ENCODE measurements at places on chromosomes 6 and 20.

DNA sequence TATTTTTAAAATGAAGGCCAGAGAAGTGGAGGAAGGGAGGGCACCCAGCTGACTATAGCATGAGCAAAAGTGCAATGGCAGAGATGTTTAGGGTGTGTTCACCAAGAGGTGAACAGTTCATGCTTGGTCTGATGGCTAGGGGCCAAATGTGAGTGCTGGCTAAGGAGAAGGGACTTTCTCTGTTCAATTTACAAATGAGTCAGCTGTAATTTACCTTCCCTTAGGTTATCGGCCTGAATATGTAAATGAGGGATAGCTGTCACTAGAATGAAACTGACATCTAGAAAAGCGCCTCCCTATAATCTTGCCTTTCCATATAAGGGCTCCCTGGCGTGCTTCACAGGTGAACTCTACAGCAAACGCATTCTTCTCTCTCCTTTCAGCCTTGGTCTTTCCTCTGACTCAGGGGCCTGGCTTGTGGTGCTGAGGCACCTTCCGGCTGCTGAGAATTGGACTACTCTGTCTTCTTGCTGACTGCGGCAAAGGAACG is 114.7 kb upstream of the BACH2 start:
- DNase-seq = no peak

GRCh38 chr6:66735106-66735890 is 1028.3 kb upstream of the EYS start:
- no peak for DNase-seq

GRCh38 chr6:9178071-9178470 is 742.7 kb upstream of the SLC35B3 start:
- no peak for DNase-seq

- peak; percentile 8 for DNase-seq
Measured at GRCh38 chr6:25788305-25788922, 33.9 kb downstream of the SLC17A4 start.

- peak; percentile 41 for DNase-seq
Measured at GRCh38 chr6:152271776-152272464, 365.2 kb downstream of the SYNE1 start.

DNA sequence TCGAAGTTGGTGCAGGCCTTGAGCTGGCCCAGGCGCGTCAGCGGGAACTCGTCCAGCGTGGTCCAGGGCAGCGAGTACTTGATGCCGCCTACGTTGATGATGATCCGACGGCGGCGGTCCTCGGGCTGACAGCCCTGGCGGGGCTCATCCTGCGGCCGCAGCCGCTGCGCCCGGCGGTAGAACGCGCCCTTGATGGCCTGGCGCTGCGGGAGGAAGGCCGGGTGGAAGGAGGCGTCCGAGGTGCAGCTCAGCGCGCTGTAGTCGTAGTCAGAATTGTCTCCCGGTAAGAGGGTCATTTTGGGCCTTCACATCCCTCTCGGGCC is 12.9 kb downstream of the KCNG1 start:
- no peak for DNase-seq

DNA sequence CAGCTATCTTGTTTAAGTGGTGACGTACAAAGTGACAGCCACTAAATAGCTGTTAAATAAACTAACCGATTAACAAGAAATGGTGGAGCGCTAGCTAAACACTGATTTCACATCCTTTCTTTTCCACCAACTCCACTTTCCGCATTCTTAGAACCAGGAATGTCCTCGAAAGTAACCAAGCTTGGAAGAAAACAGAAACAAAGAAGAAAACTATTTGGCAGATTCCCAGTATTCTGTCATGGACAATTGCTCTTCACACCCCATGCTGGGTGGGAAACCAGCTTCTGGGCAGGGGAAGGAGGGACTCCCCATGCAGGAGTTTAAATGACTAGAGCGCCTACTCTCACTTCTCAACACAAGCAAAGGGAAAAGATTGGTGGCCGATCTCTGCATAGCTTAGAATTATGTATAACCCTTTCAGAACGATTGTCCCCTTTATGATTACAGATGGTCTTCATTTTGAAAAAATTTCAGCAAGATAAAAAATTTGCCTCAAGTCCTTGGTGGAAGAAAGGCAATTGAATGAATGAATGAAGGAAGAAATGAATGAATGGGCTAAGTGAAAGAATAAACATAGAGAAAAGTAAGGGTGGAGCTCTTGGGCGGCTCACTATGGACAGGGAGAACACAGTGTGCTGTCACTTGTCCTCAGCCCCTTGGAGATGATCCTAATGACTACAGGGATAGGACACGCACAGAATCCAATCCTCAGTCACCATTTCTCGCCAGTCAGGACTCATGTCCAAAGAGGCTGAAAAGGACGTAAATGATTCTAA is 148.7 kb upstream of the NEDD9 start:
- no peak for DNase-seq

GRCh38 chr6:90403489-90404381 is 107.1 kb upstream of the BACH2 start:
- DNase-seq = peak; percentile 59

DNA sequence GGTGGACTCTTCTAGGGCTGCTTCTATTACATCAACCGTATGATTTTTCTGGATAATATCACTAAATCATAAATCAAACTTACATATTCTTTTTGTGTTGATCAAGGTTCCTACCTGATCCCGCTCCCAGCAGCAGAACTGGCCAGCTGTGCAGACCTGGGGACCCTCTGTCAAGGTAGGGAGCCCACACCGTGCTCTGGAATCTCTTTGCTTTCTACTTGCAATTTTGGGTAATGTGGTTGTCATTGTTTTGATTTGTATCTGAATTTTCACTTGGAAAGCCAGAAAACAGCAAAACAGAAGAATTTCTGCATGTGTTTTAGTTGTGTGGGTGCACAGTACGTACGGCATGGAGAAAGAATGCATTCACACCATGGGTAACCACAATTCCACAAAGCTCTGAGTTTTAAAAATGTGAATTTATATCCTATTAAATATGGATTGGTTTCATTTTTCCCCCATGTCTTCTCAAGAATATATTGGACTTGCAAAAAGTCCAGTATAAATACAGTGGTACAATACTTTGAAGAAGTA is 80.1 kb downstream of the ADGRG6 start:
- no peak for DNase-seq

DNA sequence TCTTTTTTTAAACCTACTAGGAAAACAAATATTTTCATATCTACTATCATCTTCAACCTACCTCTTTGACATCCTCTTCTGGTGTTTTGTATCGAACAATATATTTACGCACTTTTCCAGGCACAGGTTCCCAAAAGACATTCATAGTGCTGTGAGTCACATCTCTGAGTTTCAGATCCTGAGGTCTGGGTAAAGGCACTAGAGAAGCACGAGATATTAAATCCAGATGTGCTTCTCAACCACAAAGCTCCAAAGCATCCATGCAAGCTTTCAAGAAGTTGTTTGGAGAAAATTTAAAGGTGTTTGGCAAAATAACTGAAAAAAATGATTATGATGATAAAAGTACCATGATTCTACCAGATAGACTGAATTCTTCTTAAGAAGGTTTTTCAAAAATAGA is 62.7 kb downstream of the COL12A1 start:
- peak; percentile 94 for DNase-seq

DNA sequence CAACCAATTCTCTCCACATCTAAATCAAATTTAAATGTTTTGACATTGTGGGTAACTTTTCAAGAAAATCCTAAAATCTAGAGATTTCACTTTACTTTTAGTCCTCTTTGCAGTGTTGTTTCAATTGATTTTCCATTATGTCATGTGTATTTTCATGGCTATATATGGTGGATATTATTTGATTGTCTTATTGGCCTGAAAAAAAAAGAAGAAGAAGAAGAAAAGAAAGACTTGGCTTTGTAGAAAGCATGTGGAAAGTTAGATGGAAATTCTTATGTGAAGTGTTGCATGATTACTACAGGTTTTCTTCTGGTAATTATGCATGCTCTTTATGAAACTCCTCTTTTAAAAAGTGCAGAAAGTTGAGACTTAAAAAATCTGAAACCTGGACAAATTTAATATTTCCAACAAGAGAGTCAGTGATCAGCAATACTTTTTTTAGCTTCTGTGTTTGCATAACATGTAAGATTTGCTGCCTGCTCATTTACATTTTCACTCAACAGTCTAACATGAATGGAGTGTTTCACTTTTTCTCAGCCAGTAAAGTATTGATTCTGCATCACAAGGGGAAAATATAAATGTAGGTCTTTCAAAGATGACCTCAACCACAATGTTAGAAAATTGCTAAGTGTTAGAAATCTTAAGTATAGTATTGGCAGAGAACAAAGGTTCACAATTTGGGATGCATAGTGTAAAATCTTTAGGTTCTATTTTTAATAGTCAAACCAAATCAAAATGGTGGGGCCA is 438.7 kb downstream of the BCKDHB start:
- DNase-seq = no peak

- no peak for DNase-seq
Measured at GRCh38 chr6:8557014-8557748, 121.8 kb upstream of the SLC35B3 start.

GRCh38 chr6:89432875-89433251 is at the start of gene ANKRD6:
TSS of gene ANKRD6 (plus strand) at chr6:89433152. CDS start at chr6:89566977, 133,825 bp downstream.
- peak; percentile 13 for DNase-seq

- DNase-seq = no peak
Measured at GRCh38 chr20:48667481-48667880, 160.3 kb downstream of the PREX1 start.

- DNase-seq = no peak
Measured at GRCh38 chr6:82062219-82062618, 185.3 kb downstream of the IBTK start.

DNA sequence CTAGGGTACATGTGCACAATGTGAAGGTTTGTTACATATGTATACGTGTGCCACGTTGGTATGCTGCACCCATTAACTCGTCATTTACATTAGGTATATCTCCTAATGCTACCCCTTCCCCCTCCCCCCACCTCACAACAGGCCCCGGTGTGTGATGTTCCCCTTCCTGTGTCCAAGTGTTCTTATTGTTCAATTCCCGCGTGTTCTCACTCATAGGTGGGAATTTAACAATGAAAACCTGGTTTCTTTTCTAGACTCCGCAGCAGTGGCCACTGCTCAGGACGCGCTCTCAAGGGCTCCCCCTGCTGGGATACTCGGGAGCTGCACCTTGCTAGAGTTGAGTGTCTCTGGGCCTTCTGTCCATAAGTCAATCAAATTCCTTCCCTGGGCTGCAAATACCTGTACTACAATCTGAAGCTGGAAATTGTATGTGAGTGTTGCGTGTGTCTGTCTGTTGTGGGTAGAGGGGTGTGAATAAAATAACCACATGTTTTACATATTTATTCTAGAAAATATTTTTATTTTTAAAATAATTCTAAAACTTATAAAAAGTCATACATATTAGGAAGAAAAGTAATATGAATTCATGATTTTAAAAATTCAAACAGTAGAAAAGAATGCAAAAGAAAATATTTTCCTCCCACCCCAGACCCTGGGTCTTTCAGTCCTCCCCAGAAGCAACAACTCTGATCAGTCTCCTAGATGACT is 8.2 kb upstream of the CEP250 start:
- peak; percentile 63 for DNase-seq

DNA sequence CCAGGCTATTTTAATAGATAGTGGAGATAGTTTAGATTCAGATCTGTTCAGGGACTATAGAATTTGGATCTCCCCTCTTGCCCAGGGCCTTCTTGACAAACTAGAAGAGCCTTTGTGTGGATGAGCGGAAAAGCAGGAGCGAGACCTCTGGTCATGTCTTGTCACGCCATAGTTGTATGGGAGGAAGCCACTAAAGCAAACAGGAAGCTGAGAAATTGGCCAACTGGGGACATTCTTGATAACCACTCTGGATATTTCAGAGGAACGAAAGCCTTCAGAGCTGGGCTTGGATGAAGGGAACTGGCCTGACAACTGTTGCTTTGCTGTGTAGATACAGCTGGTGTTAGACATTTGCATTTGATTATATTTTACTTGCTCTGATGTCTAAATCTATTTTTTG is 54.1 kb upstream of the EXOC2 start:
- no peak for DNase-seq

DNA sequence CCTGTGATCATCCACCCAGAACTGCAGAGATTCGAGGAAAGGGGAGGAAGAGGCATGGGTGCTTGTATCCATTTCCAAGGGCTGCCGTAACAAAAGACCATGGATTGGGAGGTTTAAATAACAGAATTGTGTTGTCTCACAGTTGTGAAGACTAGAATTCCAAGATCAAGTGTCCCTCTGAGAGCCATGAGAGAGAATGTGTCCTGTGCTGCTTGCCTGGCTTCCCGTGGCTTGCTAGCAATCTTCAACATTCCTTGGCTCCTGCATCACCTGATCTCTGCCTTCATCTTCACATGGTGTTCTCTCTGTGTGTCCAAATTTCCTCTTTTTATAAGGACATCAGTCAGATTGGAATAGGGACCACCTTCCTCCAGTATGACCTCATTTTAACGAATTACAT is 69.8 kb downstream of the CDC40 start:
- DNase-seq = no peak

- no peak for DNase-seq
Measured at GRCh38 chr6:52590152-52590891, 13.5 kb upstream of the TRAM2 start.

DNA sequence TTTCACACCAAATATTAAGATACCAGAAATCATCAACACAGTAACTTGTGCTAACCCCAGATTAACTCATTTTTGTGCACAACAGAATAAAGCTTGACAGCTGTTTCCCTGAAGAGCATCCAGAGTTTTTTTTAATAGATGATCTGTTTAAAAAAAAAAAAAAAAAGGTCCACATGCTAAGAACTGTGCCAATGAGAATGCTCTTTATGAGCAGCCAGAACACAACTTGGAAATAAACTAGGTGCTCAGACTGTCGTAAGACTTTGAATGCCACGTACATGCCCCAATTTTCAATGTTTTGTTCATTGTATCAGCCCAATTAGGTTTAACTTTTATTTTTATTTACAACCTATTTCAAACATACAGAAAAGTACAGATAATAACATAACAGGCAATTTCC is 47.3 kb downstream of the STAU1 start:
- DNase-seq = no peak

DNA sequence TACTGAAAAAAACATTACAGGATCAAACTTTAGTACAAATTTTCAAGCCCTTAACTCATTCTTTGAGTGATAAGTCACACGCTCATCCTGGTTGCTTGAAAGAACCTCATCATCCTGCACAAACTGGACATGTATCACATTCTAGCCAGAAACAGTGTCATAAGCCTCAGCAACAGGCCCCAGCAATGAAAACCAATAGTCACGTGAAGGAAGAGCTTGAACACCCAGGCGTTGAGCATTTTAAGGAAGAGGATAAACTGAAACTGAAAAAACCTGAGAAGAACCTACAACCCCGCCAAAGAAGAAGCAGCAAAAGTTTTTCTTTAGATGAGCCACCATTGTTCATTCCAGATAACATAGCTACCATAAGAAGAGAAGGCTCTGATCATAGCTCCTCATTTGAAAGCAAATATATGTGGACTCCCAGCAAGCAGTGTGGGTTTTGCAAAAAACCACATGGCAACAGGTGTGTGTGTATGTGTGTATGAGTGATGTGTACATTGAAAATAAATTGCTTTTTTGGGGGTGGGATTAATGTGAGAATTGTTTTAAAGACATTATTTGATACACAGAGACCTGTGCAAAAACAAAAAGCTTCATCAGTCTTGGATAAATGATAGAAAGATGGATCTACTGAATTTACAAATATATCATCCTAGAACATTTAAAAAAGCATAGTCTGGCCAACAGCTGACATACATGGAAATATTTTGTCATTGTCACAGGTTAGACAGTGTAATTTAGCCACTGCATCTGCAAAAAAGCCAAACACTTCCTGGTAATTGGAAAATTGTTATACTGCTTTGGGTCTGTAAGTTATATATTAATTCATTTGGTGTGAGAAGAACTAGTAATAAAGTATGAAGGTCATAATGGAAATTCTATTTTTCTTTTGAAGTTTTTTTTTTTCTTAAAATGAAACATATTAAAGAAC is 50.1 kb downstream of the PHF3 start:
- no peak for DNase-seq

- no peak for DNase-seq
Measured at GRCh38 chr6:61833176-61833755, 452.8 kb downstream of the KHDRBS2 start.
